NCI-H1694 treated with DMSO at 0.1 percent for 48 hours (cell line): ENCODE measurements at places on chromosomes 7 and 10.

- no peak for DNase-seq
Observed at GRCh38 chr7:104275900-104276299, 52.5 kb upstream of the LHFPL3 start.

- DNase-seq = no peak
Observed at GRCh38 chr10:43273543-43273942, 6.7 kb upstream of the RASGEF1A start.

GRCh38 chr7:29809533-29810155 is 3.3 kb downstream of the WIPF3 start:
- no peak for DNase-seq

DNA sequence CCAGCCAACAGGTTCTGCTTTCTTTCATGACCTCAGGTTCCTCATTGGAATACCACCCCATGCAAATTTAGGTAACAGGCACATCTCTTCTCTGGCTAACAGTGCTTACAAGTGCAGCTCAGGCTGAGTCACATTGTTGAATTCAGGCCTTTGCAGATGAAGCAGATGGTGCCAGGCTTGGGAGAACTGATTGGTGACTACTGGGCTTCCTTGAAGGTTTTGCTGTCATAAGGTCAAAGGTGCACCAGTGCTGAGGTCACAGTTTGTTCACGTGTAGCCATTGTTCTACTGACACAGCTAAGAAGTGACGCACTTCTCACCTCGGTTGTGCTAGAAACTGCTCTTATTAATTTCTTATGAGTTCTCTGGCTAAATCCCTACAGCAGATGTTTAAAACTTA is 128.6 kb upstream of the BMPER start:
- DNase-seq = no peak

DNA sequence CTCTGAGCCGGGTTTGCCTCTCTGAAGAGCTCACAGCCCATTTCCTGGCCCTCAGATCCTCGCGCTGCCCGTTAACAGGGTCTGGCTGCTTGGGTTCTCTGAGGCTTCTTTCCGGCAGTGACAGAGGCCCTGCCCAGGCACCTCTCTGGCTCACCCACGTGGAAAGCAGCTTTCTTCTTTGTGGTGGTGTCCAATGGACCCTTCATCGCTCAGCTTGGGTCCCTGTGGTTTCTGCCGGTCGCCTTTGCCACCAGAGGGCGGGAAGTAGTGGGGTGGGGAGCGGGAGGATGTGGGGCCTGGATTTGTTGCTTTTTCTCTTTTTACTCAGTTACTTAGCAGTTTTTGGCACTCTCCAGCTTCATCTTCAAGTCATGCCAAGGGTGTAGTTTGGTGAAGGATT is 15.6 kb upstream of the JAKMIP3 start:
- DNase-seq = no peak

GRCh38 chr10:116207690-116208089 is 65.3 kb downstream of the GFRA1 start:
- DNase-seq = no peak
